ENCODE measurements at places on chromosomes 12 and 14.

DNA sequence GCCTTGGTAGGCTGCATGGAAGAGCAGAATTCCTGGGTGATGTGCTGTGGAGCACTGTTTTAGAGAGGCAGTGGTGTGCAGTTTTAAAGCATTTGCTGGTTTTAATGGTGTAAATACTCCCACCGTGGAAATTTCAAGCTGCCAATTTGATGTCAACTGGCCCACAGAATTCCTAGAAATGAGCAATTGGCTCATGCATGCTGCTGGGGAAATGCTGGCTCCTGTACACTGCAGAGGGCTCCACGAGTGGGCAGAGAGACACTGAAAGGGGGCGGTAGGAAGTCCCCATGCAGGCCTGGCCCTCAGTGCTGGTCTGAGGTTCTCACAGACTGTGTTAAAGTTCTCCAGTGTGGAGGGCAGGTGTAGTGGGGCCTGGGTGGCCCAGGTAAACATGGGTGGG is 99.4 kb upstream of the NTF3 start:
- DNase-seq: no peak

DNA sequence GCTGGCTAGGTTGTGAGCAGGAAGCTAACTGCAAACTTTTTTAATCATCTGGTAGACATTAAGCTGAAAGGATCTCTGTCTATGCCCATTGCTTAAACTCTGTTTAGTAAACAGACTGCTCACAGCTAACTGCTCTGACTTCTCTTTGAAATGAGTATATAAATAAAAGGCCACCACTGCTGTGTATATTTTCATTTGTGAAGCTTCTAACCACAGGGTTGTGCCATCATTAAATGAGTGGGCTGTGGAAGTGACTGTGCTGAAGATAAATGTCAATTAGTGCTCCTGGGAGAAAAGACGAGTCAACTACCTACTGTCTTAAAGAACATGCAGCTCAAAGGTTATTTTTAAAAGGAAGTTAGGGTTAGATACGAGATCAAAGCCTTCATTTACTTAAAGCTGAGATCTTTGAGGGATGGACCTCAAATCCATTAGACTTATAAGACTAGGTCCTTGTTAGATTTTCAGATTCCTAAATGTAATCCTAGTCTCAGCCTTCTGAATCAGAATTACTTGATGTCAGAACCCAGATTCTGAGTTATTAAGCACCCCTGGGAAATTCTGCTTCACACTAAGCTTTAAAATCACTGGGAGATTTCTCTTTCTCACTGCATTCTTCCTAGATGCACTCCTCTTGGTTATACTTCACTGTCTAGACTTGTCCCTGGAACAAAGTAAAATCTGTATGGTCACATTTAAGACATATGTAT is 213.1 kb upstream of the FLRT2 start:
- DNase-seq: no peak

DNA sequence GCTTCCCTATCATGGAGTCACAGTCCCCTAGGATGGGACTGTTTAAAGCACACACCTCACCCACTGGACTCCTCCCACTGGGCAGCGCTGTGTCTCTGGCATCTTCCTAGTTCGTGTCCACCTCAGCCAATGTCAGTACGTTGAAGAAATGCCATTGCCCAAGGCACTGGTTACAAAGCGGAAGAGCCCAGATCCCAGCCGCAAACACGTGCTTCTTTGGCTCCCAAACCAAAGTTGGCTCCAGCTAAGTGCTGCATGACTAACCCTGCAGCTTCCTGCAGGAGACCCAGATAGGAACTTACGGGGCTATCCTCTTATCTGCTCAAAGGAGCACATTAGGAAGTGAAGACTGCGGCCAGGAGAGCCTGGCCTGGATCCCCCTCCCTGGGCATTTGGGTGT is 9.3 kb downstream of the SYNE3 start:
- no peak for DNase-seq

DNA sequence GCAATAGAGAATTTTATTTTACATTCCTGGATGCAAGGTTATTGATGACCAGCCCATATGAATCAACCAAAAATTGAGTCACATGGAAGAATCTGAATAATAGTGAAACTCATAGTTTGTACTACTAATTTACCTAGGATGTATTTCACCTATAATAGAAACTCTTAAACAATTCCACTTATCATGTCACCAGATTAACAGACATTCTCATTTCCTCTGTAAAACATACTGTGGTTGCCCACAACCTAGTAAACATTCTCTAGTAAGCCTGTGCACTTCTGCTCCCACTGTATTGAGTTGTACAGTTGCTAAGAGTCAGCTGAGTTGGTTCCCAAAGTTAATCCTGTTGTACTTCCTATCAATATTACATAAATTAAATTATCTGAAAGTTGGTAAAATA is 196.6 kb upstream of the TMTC1 start:
- no peak for DNase-seq

DNA sequence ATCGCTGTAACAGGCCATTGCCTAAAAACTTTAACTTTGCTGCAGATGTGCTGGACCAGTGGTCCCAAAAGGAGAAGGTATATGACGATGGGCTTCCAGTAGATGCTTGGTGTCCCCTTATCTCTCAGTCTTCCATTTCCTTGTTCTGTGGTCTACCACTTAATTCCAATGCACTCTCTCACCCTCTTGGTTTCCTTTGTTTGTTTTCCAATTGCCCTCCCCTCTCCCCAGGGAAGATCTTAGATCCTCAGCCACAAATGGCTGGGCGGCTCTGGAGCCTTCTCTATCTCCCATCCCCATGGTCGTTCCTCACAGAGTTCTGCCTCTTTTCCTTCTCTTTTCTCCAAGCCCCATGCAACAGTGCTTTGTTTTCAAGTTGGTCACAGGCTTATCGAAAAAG is 584 bp downstream of the ACSM4 start:
- DNase-seq: no peak

DNA sequence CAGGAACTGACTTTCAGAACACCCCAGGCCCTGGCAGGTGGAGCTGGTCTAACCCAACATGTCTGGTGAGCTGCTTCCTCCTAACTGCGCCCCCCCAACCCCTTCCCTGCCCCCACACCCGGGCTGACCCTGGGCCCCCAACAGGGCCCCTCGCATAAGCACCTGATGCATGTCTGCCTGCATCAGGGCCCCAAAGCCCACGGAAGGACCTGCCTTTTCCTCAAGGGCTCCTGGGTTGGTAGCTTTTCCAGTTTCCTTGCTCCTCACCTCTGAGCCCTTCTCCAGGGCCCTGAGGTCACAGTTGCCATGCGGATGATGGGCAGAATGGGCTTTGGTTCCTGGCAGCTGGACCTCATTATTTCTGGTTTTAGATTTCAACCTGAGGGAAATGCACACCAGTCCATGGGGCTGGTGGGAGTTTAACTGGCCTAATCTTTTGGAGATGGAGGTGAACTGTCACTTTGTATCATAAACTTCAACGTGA is 18.5 kb downstream of the TESC start:
- no peak for DNase-seq

GRCh38 chr12:103808239-103808880 is 32.7 kb downstream of the NT5DC3 start:
- no peak for DNase-seq

DNA sequence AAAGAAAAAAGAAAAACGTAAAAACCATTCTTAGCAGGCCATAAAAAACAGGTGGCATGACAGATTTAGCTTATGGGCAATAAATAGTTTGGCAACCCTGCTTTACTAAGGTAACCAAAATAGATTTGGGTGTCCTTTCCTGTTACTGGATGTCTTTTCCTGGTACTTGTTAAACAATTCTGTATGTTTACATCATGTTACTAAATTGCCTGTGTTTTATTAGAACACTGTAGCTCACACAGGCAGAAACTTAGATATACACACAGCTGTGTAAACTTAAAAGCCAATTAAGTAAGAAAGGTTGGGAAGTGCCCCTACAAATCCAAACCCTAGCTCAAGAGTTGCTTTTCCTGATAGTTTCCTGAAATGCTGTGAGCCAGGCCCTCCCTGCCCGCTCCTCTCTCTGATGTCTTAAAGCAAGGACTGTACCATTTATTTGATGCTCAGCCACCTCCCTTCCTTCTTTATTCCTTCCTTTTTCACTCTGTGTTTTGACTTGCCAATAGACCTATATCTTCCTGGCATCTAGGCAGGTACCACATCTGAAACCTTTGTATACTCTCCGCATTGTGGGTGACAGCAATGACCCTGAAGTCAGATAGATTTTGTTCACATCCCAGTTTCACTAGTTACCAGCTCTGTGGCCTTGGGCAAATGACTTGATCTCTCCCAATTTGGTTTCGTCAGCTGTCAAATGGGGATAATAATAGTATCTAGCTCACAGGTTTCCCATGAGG is 3.7 kb upstream of the CAMKK2 start:
- no peak for DNase-seq
